Left lobe of liver (tissue), 2 donors: ENCODE measurements at places on chromosomes 4 and X. TPM values are rescaled to one million over a fixed set of nuclear protein-coding genes. Genes with fewer than 3 reads are reported as not detected.

Gene ART3
- total RNA-seq, result not detected

DNA sequence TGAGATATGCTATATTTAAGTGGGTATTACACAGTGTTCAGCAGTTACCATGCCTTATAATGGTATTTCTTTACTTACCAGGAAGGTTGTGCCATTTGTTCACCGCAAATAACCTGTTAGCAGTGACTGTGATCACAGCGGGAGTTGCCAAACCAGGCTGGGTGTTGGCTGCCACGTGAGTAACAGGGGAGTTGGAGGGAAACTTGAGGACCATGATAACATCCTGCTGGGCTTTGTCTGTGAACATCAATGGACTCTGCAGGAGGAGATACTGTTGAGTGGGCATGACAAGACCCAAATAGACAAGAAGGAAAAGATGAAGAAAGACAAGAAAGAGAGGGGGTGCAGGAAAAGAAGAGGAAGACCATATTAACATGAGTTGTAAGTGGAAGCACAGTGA, 242.9 kb downstream of the DCLK2 start:
- no peak for DNase-seq

DNA sequence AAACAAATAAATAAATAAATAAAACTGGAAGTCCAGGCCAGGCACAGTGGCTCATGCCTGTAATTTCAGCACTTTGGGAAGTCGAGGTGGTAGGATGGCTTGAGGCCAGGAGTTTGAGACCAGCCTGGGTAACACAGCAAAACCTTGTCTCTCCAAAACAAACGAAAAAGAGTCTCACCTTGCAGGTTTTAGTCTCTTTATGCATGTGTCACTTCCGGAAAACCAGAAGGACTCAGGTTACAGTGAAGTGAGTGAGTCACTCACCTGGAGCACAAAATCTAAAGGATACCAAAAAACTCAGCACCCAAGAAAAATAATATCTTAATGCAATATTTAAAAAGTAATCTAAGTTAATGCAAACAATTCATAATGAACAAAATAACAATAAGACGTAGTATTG, 20.1 kb upstream of the SLC34A2 start:
- DNase-seq, result no peak

- DNase-seq, result no peak
Measured at GRCh38 chr4:15443371-15444160, 15.7 kb downstream of the C1QTNF7 start.

DNA sequence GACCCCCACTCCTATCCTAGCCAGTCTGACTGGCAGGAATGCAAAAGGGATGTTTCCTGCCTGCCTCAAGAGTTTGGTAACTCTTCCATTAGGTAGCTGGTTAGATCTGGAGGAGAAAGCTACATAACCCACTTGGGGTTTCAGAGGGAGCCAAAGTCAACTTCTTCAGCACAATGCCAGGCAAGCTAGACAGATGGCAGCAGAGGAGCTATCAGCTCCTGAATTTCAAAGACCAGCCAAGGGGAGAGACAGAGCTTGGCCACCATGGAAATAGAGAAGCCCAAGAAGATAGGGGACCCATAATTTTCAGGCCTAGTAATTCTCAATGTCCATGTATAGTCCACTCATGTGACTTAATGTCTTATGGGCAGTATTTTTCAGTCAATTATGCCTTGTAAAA, 56.4 kb downstream of the PGRMC1 start:
- DNase-seq, result no peak

GRCh38 chrX:12946838-12947544, 27.9 kb upstream of the TMSB4X start:
- peak; percentile 60 for DNase-seq

GRCh38 chr4:71639380-71639779, 144.5 kb downstream of the GC start:
- DNase-seq, result no peak

DNA sequence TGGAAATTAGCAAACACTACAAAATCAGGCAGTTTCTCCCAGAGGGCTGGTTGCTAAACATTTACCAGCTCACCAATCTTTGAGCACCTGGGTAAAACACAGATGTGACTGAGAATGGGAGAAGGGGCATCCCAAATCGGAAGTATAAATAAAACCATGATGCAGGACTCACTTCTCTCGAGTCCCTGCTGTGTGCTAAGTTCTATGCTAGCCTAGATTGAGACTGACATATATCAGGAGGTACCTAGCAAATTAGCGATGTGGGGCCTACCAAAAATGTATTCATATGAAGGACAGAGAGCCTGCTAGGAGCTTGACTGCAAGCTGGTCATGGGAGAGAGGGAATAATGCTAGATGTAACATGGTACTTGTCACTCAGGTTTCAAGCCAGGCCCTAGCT, 171.9 kb upstream of the PGRMC2 start:
- DNase-seq, result no peak

DNA sequence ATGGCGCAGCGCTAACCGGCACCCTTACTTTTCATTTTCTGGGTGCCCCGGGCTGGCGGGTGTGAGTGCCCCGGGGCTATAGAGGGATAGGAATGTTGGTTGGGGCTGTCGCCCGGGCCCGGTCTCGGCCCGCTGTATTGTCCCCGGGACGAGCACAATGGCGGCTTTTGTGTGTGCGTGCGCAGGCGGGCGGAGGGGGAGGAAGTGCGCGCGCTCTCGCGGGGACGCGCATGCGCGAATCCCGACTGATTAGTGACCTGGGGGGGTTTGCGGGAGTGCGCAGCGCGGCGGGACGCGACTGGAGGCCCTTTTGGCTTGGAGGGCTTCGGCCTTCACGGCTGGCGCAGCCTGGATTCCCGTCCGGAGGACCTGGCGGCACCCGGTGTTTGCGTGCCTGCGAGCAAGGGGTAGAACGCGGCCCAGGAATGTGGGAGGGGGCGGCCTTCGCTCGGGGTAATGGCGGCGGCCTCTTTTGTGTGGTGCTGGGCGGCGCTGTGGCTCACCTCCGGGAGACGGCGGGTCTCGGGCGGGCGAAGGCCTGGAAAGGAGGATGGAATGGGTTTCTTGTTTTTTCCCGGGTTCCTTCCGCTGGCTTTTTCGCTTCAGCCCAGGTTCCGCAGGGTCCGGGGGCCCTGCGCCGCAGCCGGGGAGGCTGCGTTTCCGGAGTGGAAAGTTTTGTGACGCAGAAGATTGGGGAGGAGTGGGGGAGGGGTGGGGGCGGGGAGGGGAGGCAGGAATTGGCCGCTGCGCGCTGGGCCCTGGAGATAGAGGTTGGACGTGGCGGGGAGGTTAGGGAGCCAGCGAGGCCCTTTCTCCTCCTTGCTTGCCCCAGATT, 618 bp downstream of the DDX3X start:
- DNase-seq, result peak; percentile 78

DNA sequence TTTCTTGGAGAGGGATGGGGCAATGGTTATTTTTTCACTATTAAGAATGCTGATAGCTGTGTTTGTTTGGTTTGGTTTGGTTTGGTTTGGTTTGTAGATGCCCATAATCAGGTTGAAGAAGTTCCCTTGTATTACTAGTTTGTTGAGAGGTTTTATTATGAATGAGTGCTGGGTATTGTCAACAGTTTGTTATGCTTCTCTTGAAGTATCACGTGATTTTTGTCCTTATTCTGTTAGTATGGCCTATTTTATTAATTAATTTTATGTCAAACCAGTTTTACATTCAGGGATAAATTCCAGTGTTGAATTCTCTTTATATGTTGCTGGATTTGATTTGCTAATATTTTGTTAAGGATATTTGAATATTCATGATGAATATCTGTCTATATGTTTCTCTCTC, 449.8 kb upstream of the NWD2 start:
- no peak for DNase-seq

DNA sequence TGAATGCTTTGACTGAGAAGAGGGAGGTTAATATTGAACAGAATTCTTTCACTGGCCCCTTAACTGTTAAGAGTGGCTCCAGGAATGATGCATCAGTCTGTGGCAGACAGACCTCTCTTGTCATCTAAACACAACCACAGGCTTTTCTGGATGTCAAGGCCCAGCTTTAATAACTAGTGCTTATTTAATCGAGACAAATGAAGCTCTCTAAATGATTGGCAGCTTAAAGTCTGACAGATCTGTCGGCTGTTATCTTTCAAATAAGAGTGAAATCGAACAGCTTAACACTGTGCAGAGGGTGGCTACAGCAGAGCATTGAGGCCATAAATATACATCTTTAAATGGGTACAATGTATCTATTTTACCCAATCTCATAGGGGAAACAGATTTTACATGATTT, 500.8 kb upstream of the PABPC4L start:
- DNase-seq, result no peak

DNA sequence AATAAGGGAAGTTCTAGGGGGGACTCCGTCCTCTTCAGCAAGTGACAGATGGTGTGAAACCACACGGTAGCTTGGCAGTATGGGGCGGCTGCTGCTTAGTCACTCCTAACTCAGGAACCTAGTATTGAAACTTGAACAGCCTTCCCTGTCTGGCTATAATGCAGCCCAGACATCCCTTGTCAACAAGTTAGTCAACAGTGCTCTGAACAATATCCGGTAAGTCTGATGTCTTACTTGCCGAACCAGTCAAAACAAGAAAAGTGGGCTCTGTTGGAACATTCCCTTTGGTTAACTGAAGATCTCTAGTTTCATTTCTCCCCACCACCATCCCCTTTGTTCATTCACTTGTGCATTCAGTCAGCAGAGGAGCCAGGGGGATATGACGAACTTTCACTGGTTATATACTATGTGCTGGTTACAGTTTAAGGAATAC, 18.7 kb upstream of the CXCL13 start:
- DNase-seq, result no peak

GRCh38 chr4:127500242-127500641, 132.5 kb upstream of the INTU start:
- no peak for DNase-seq
